Pancreas (tissue), 10 donors: ENCODE measurements at places on chromosomes 3 and 15. TPM values are rescaled to one million over a fixed set of nuclear protein-coding genes. Genes with fewer than 3 reads are reported as not detected.
A peak's percentile ranks its signal among the peaks of the same experiment; 100 is the strongest.

- no peaks in the 10 kb centered on the region for H3K27me3 ChIP-seq
- no peak for DNase-seq
Observed at GRCh38 chr3:71509066-71509465, 74.5 kb downstream of the FOXP1 start.

DNA sequence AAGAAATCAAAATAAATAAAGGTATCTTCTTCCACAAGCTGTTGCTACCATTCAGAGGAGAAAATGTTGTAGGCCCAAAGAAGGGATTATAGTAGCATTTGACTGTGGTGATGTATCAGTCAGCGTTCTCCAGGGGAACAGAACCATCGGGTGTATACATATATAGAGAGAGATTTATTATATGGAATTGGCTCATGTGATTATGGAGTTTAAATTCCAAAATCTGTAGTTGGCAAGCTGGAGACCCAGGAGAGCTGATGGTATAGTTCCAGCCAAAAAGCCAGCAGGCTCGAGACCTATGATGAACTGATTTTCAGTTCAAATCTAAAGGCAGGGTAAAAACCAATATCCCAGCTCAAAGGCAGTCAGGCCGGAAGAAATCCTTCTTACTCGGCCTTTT is 7.4 kb upstream of the SPG21 start:
- no peak overlapping the region for H3K4me3 ChIP-seq
- H3K4me1 ChIP-seq = no peaks in the 10 kb centered on the region
- H3K27ac ChIP-seq = no peak overlapping the region
- no peak for DNase-seq

DNA sequence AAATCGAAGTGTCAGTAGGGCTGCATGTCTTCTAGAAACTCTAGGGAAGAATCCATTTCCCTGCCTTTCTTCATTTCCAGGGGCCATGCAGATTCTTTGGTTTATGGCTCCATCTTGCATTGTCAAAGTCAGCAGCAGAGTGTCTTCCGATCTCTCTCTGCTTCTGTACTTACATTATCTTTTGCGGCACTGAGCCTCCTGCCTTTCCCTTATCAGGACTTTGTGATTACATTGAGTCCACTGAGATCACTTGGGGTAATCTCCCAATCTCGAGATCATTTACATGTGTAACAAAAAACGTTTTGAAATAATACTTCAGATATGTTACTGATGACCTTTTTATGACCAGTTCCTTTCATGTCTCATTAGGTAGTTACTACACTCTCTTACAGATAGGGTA is 695.9 kb downstream of the NSUN3 start:
- no peak for DNase-seq
- H3K4me1 ChIP-seq = no peaks in the 10 kb centered on the region
- no peaks in the 10 kb centered on the region for H3K36me3 ChIP-seq
- H3K27me3 ChIP-seq = no peaks in the 10 kb centered on the region
- H3K27ac ChIP-seq = no peak overlapping the region

- no peak overlapping the region for H3K27ac ChIP-seq
- no peak overlapping the region for H3K4me3 ChIP-seq
- no peaks in the 10 kb centered on the region for H3K36me3 ChIP-seq
- no peaks in the 10 kb centered on the region for H3K4me1 ChIP-seq
- no peaks in the 10 kb centered on the region for H3K27me3 ChIP-seq
Observed at GRCh38 chr3:150527464-150528255, 18.6 kb downstream of the SERP1 start.

- peak overlapping the region; percentile 19 for H3K27ac ChIP-seq
- no peaks in the 10 kb centered on the region for H3K4me1 ChIP-seq
- H3K36me3 ChIP-seq = no peaks in the 10 kb centered on the region
- H3K4me3 ChIP-seq = no peak overlapping the region
Observed at GRCh38 chr15:82999905-83000671, 11.4 kb downstream of the C15orf40 start.

Gene SLC15A2
- polyA plus RNA-seq = 1.9 TPM
